ENCODE measurements at places on chromosomes 13 and 19.

GRCh38 chr13:43401361-43401760 is 378.0 kb downstream of the DNAJC15 start:
- no peak for DNase-seq

- DNase-seq: no peak
These were observed 7.2 kb upstream of the LILRB3 start for GRCh38 chr19:54230031-54230430.

DNA sequence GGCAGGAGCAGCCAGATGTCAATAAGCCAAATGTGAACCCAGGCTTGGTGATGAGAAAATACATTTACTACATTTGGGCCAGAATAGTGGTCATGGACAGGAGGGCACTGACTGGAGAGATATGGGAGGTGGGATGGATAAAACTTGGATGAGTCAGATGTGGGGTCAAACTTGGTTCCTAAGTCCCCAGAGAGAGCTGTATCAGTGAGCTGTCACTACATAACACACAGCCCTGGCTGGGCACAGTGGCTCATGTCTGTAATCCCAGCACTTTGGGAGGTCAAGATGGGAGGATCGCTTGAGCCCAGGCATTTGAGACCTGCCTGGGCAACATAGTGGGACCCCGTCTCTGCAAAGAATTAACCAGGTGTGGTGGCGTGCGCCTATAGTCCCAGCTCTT is 51.6 kb upstream of the EHD2 start:
- no peak for DNase-seq

- DNase-seq: no peak
These were observed 215.5 kb downstream of the NHLRC3 start for GRCh38 chr13:39253774-39254173.

- DNase-seq: no peak
These were observed 814 bp downstream of the SLC25A23 start for GRCh38 chr19:6458695-6459261.

- no peak for DNase-seq
These were observed 35.8 kb upstream of the SPART start for GRCh38 chr13:36382030-36382429.

DNA sequence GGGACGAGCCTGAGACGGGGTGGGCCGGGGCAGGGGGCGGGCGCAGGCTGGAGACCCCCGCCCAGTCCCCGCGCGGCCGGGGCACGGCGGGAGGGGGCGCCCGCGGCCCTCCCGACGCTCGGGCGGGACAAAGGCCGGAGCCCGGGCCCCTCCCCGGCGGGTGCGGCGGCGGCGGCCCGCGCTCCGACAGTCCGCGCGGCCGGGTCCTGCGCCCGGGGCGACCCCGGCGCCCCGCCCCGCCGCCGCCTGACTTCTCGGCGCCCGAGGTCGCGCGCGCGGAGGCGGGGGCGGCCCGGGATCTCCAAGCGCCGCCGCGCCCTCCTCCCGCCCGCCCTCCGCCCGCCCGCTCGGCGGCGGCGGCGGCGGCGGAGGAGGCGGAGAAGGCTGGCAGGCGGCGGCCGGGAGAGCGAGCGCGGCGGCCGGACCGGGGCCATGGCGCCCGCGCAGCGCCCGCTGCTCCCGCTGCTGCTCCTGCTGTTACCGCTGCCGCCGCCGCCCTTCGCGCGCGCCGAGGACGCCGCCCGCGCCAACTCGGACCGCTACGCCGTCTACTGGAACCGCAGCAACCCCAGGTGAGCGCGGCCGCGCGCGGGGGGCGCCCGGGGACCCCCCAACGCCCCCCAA is at the start of gene EFNA2:
TSS of gene EFNA2 (plus strand) at position 137 of the 624 bp plus-strand sequence. CDS start at position 433, 296 bp downstream.
- DNase-seq: no peak

- no peak for DNase-seq
These were observed 3.3 kb downstream of the MBD3L1 start for GRCh38 chr19:8835446-8835845.

- no peak for DNase-seq
These were observed 303.6 kb upstream of the DACH1 start for GRCh38 chr13:72170571-72170970.

DNA sequence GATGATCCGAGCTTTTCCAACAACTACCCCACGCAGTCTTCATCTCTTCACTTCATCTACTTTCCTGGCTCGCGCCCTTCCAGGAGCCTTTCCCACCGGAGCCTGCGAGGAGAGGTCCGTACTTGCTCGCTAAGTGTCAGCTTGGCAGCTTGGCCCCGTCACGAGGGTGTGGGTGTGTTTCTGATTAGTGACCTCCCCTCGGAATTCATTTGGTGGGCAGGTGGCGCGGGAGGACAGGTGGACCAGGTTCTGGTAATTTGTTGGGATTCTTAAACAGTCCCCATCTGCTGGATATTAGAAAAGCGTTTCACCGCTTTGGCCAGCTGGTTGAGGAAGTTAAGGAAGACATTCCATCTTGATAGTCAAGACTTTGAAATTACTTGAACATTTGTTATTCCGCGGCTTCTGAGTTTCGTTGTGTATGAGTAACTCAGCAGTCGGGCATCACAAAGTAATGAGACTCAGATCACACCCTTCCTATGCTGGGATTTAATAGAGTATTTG is 515 bp downstream of the UFM1 start:
- DNase-seq: peak; percentile 25

- no peak for DNase-seq
These were observed 8.8 kb upstream of the GNG7 start for GRCh38 chr19:2711172-2711874.

DNA sequence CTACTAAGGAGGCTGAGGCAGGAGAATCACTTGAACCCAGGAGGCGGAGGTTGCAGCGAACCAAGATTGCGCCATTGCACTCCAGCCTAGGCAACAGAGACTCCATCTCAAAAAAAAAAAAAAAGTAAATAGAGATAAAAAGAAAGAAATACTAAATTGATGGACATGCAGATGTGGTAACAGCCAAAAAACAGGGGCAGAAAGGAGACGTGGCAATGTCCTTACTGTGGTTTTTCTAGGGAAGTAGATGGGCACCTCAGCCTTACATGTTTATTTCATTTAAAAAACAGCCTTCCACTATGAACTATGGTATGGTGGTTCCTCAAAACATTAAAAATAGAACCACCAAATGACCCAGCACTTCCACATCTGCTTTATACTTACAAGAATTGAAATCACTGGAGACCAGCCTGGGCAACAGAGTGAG is 6.5 kb upstream of the EIF3G start:
- no peak for DNase-seq

GRCh38 chr19:46471116-46471733 is at the start of gene PNMA8A:
Gene PNMA8A, minus strand, starts transcription at chr19:46471563. Its CDS starts 528 bp downstream, at chr19:46471035.
- no peak for DNase-seq

DNA sequence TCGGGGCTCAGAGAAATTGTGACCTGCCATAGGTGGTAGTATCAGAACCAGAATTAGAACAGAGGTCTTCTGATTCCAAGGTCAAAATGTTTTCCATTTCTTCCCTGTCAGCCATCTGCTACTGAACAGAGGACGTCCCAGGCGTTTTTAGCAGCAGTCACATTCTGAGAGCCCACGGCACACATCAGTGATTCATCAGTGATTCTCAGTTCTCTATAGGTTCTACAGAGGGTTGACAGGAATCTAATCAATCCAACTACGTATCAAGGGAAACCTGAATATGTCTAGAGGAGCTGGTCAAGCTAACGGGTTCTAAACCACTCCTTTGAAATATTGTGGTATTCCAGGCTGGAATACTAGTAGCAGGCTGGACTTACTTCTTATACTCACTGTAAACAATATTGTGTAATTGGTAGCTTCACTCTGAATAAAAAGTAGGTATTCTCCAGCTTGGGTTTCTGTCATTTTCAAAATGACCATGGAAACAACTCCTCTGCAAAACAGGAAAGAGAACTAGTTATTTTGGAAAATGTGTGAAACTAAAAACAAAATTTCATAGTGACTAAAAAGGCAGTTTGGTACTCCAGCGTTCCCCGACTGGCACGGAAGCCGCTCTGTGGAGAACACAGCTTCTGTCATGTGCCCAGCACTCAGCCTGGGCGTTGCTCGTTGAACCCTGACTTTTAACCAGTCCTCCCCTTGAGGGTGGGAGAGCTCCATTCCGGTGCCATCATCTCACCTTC is 43.2 kb downstream of the FLT3 start:
- DNase-seq: no peak

DNA sequence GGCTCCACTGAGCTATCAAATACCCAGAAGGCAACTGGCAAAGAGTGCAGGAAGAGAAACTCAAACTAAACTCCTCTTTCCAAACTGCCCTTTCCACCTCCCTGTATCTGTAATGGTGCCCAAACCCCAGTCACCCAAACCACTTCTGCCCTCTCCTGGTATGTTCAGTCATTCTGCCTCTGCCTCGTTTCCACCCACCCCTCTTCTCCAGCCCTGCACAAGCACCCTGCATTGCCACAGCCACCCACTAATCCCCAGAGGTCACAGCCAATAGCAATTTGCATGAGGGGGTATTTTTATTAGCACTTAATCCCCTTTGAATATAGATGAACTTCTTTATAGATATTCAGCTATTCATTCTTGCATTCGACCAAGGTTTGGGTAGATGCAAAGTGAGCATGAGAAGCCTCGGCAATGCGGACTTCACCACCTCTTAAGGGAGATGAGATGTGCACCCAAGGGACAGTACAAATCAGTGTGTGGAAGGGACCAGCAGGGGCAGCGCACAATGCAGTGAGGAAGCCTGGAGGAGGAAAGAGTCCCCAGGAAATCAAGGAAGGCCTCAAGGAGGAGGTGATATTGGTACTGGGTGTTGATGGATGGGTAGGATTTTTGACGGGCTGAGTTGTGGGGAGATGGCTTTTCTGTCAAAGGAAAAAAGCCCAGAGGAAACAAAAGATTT is 12.4 kb downstream of the TMEM272 start:
- no peak for DNase-seq

DNA sequence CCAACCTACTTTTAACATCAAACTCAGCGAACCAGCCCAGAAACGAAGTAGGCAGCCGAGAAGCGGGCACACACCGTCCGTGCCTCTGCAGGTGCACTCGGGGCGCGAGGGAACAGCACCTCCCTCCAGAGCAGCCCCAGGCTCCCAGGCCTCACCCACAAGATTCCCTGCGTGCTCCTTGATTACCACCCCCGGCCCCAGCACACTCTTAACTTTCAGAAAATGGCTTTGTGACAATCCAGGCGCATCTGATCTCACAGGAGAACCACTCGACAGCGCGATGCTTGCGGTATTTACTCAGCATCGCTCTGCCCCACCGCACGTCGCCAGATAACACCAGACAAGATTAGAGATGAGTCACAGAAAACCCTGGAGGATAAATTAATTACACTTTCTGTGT is 134.9 kb upstream of the SPACA7 start:
- DNase-seq: no peak

- DNase-seq: no peak
These were observed 27.2 kb downstream of the FOXO1 start for GRCh38 chr13:40639221-40639681.

GRCh38 chr13:76848596-76848995 is 37.6 kb downstream of the KCTD12 start:
- no peak for DNase-seq

GRCh38 chr19:35171730-35172129 is 17.2 kb downstream of the FXYD5 start:
- no peak for DNase-seq

Data from activated CD8-positive, alpha-beta memory T cell treated with anti-CD3 and anti-CD28 coated beads for 1 hour (primary cell).